ENCODE measurements at places on chromosomes 4 and X.

- no peak for DNase-seq
Measured at GRCh38 chrX:80602036-80602860, 182.0 kb downstream of the TENT5D start.

GRCh38 chrX:153878969-153879653 lies 6.9 kb downstream of the L1CAM start:
- peak; percentile 62 for DNase-seq

- peak; percentile 66 for DNase-seq
Measured at GRCh38 chr4:72418458-72418857, 150.6 kb downstream of the ADAMTS3 start.

DNA sequence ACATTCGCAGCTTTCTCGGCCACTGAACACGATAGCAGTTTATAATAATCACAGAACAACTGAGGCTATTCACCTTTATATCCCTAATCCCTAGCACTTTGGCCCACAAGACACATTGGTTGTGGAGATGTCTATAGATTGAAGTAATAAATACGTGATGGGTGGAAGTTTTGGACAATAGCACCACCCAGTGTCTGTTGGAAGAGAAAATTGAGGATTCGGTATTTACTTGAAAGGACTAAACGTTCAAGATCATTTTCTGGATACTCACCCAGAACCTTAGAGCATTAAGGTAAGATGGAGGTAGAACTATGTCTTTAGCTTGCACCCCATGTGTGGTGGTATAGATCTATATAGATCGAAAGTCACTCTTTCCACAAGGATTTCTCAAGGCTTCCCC lies 787 bp upstream of the TMSB15A start:
- peak; percentile 24 for DNase-seq

- no peak for DNase-seq
Measured at GRCh38 chrX:52262195-52262546, 77.5 kb downstream of the MAGED4 start.

- DNase-seq: no peak
Measured at GRCh38 chrX:105210258-105210657, 10.2 kb downstream of the TEX13A start.

GRCh38 chr4:112102875-112103370 lies 42.3 kb upstream of the FAM241A start:
- DNase-seq: no peak

- no peak for DNase-seq
Measured at GRCh38 chrX:116806288-116806802, 343.6 kb upstream of the CT83 start.

- no peak for DNase-seq
Measured at GRCh38 chr4:55615008-55615407, 21.1 kb downstream of the NMU start.

DNA sequence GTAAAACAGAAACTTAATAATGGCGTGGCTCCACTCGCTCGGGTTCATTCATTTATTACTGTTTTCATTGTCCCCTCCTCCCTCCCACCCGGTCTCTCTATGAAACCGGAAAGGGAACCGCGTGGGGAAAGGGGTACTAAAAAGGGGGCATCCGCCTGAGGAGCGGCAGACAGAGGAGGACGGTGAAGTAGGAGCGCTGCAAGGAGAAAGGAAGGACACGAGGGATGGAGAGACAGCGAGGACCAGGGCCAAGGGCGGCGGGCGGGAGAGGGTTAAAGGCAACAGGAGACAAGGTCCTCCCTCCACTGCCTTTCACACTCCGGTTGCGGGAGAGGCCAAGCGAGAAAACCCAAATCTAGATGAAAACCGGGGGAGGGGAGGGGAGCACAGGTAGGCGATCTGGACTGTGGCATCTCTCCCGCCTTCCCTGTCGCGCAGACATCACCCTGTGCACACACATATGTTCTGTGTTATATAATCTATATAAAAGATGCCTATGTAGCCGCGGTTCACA lies 829 bp downstream of the ELOVL6 start:
- peak; percentile 33 for DNase-seq

DNA sequence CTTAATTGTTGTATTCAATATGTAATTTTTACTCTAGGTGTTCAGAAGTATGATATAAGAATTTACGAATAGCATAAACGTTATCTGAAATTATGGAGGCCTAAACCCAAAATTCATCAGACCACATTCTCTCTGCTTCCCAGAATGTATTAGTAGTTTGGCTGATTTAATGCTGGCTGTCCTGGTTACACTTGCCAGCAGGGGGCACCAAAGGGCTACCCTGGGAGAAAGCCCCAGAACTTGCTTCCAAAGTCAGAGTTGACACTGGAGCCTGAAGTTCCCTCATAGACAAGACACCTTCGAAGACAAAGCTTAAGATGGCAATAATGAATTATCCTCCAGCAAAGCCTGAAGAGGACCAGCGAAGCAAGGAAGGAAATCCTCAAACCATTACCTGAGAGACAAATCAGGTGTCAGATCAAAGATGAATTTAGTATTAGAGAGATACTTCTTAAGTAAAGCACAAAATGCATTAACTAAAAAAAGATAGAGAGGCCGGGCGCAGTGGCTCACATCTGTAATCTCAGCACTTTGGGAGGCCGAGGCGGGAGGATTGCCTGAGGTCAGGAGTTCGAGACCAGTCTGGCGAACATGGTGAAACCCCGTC lies 11.3 kb upstream of the ANOS1 start:
- DNase-seq: peak; percentile 3

- no peak for DNase-seq
Measured at GRCh38 chrX:144275843-144276242, 392.0 kb downstream of the UBE2NL start.

DNA sequence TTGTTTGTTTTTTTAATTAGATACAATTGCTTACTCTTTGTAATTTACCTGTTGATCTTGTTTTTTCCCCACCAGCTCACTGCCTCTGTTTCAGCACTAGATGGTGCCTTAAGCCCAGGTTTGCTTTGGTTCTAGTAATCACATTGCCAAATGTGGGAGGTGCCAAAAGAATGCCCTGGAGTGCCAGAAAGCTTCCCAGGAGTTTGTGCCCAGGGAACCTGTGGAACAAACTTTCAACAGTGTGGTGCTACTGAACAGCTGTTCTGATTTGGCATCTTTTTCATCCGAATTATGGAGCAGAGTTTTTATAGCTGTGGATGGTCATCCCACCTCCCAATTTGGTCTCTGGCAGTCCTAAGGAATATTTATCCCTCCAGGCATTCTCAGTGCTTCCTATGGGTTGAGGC lies 1000.7 kb downstream of the STIM2 start:
- peak; percentile 69 for DNase-seq

DNA sequence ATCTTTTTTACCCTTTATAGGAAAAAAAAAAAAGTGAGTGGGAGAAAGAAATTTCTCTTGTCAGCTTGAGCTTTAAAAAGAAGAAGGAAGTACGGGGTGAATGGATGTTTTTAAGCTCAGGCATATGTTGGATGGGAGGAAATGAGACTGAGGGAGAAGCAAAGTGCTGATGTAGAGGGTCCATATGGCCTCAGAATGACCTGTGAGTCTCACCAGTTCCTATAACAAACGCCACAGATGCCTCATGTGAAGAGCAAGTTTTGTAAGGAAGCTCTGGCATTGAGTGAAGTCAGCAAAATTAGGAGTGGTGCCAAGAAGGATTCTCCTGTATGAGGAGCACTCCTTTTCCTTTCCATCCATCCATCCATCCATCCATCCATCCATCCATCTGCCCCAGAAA lies 214.6 kb downstream of the PTTG2 start:
- no peak for DNase-seq

DNA sequence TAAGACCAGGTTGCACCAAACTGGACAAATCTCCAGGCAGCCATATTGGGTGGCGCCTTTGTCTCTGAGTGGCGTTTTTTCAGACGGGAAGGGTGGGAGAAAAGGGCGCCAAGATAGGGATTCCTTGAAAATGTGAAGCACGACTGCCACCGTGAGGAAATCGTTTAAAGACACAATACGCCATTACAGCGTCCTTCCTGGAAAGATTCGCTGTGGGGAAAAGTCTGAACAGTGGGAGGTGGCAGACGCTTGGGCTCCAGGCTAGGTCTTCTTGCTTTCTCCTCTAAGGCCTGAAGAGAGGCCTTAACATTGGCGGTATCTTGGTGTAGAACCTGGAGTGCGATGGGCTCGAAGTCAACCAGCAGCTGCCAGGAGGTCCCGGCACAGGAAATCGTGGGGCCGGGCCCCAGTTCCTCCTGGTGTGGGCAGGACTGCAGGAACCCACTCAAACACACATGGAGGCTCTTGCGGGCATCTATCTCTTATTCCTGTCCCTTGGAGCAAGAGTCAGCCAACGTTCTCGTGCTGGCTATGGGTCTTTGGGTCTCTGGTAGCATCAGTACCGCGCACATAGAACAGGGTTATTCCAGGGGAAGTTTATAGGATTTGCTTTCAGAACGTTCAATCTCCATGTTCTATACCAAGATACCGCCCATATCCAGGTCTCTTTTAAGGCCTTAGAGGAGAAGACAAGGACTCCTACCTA lies 208.8 kb downstream of the OR13H1 start:
- no peak for DNase-seq

GRCh38 chrX:131728295-131729145 lies 184.6 kb downstream of the OR13H1 start:
- DNase-seq: no peak

DNA sequence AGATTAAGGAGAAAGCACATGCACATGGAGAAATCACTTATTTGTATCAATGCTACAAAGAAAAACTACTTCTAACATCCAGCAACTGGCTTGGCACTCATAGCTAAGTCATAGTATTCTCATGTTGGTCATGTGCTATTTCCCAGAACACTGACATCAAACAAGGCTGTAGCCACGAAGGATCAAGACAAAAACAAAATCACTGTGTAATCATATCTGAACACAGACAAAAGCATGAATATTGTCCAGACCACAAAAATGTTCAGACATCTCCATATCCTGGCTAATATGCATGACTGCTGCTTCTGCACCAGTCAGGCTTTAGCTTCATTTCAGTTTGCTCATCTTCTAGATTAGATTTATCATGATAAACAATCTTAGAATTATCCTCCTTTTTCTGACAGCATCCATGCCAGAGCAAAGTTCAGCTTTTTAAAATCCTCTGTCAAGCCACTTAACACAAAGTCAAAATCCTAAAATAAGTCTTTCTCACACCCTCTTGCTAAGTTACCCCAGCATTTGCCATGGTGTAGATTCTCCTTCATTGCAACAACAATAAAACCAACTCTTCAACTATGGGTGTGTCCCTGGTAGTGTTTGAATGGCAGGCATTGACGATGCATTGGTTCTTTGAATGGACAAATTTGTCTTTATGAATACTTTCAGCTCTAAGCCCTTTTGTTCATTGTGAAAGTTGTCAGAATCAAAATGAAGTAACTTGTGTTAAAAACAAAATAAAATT lies 39.1 kb upstream of the NPFFR2 start:
- no peak for DNase-seq

DNA sequence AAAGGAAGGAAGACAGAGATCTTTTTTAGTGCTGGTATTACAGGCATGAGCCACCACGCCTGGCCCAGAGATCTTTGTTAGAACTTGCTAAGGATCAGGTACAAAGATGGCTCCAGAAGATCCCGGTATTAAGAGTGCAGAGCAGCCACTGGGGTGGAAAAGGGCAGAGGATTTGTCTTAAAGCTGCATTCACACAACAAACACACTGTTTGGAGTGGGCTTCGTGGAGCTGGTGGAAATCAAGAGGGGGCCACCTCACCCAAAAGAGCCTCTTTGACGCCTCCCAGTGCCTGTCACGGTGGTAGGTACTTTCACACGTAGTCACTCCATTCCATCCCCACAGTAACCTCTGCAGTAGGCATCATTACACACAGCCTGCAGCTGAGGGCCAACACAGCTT lies 13.3 kb downstream of the HELT start:
- DNase-seq: no peak

GRCh38 chrX:71162981-71163380 lies 18.3 kb downstream of the NLGN3 start:
- peak; percentile 52 for DNase-seq

DNA sequence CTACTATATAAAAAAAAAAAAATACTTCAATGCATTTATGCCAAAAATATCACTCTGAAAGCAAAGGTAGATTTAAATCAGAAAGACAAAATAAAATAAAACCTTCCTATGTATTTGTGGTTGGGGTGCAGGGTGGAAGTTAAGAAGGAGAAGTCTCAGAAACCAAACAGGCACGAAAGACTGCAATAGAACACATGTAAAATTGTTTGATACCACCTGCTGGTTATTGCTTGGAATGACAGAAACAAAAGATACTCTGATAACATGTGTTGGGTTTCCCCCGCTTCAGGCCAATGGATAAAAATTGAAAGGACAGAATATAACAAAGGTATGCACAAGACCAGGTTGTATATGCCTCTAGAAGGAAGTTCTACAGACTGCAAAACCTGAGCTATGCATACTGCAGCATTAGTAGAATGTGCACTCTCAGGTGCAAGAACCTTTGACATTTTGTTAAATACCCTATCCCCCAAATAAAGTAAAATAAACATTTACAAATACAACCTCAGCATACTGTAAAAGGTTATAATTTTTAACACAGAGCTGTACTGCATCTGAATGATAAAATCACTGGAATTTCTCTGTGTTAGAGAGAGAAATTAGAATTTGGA lies 118.8 kb downstream of the GABRA2 start:
- DNase-seq: no peak

GRCh38 chrX:19776753-19777152 lies 110.6 kb downstream of the SH3KBP1 start:
- no peak for DNase-seq

DNA sequence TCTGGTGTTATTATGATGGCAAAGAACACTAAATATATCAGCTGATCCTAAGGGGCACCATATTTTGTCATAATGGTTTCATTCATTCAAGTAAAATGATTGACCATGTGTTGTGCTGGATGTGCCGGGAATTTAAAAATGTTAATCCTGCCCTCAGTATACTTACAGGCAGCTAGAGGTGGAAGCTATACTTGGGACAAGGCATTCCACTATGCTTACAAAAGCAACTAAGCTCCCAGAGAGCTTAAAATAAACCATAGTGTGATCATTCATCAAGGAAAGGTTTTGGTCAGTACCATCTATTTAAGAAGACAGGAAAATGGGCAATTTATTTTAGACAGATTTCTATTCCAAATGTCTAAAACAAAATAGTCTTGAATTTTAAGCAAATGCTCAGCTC lies 46.4 kb downstream of the NR3C2 start:
- no peak for DNase-seq

GRCh38 chr4:187183826-187184225 lies 460.2 kb upstream of the FAT1 start:
- no peak for DNase-seq

Measured in COR-L47 (cell line).